Left kidney (tissue), 8 donors: ENCODE measurements at places on chromosomes 1 and 21. TPM values are rescaled to one million over a fixed set of nuclear protein-coding genes. Genes with fewer than 3 reads are reported as not detected.

CASQ2 gene
- 0.40 TPM for polyA plus RNA-seq

- DNase-seq: no peak
Measured at GRCh38 chr1:218658899-218659298, 313.8 kb downstream of the TGFB2 start.

GRCh38 chr1:108609483-108610049, 49.7 kb downstream of the EEIG2 start:
- no peak for DNase-seq

DNA sequence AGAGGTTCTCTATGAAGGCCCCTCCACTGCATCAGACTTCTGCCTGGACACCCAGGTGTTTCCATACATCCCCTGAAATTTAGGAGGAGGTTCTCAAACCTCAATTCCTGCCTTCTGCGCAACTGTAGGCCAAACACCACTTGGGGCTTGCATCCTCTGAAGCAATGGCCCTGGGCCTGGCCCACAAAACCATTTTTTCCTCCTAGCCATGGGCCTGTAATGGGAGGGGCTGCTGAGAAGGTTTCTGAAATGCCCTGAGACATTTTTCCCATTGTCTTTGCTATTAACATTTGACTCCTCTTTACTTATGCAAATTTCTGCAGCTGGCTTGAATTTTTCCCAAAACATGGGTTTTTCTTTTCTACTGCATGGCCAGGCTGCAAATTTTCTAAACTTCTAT, 37.9 kb upstream of the PTPRC start:
- DNase-seq: no peak

CAPZA1 gene
- 151 TPM for polyA plus RNA-seq
